ENCODE measurements at places on chromosomes 12 and 14.
A peak's percentile ranks its signal among the peaks of the same experiment; 100 is the strongest.

DNA sequence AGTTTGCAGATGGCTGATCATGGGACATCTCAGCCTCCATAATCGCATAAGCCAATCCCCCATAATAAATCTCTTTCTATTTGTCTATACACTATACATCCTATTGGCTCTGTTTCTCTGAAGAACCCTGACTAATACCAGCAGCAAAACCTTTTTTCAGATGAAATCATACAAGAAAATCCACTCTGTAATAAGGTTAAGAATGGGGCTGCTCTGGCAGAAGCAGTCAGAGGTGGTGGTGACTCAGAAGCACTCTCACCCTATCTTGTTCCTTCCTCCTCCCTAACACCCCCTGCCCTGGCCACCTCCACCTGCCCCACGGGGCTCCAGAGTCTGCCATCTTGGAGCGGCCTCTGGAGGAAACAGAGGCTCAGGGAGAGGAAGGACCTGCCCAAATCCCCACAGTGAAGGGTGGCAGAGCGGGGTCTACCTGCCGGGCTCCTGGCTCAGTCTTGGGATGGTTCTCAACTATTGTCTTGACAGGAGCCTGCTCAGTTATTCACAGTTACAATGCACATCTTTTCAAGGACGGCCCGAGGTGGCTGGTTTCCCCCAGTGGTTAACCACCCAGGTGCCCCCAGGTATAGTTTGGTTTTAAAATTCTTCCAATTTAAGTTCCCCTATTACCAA lies 109.3 kb upstream of the EVL start:
- no peak for DNase-seq

GRCh38 chr12:53005215-53005985 lies 856 bp upstream of the EIF4B start:
- DNase-seq: no peak

DNA sequence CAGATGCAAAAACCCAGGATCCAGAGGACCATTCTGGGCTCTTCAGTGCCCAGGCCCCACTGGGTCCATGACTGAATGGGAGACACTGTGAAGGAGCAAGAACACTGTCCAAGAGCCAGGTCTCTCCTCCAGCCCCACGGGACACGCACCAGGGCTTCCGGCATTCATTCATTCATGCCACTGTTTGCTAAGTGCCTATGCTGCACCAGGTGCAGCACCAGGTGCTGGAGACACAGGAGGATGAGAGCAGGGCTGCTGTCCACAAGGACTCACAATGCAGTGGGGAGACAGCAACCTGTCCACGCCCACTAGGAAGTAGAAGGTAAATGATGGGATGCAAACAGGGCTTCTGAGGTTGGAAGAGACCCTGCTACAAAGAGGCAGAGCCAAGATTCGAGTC lies 20.4 kb downstream of the CLMN start:
- DNase-seq: no peak

DNA sequence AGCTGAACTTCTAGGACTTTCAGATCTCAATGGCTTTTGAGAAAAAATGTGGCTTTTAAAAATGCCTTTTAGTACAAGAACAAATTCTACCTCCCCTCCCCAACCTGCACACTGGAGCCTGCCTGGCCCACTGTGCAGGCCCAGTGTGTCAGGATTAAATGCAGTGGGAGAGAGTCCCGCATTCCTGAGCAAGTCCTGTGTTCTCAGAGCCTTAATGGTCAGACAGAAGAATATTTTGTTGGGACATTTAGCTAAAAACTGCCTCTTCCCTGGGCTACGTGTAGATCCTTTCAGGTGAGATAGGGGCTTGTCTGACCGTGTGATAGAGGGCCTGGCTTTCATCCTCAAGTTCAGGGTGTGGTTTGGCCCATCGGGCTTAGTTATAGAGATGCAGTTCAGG lies 63.1 kb upstream of the ESRRB start:
- no peak for DNase-seq

GRCh38 chr12:130398100-130398848 lies 60.6 kb downstream of the PIWIL1 start:
- DNase-seq: no peak

- DNase-seq: peak; percentile 4
Observed at GRCh38 chr14:44657696-44658388, 150.8 kb upstream of the FSCB start.

DNA sequence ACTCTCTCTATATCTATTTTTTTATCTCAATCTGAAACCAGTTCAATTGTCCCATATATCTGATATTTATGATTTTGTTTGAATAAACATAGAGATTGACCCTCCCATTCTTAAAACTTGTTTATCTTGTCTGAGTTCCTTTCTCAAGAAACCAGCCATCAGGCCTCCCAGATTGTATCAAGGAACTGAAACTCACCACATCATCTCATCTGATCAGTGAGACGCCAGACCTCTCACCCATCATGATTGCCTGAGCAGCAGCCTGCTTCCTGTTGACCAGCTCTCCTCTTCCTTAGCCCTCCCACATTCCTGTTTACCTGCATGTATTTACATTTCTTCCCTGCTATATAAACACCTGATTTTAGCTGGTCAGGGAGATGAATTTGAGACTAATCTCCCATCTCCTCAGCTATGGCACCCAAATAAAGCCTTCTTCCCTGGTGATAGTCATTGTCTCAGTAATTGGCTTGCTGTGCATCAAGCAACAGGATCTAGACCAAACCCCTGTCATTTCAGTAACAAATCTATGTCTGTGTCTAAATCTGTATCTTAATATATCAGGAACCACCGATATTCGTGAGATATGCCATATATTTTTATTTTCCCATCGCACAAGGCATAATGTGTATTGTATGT lies 323.6 kb downstream of the TMTC2 start:
- no peak for DNase-seq

GRCh38 chr12:105461271-105461943 lies 130.9 kb downstream of the C12orf75 start:
- no peak for DNase-seq

- DNase-seq: no peak
Observed at GRCh38 chr12:76697849-76698248, 66.1 kb upstream of the ZDHHC17 start.

GRCh38 chr12:4215229-4216186 lies 58.1 kb upstream of the CCND2 start:
- DNase-seq: no peak

GRCh38 chr14:98345161-98345560 lies 926.8 kb downstream of the BCL11B start:
- DNase-seq: no peak

DNA sequence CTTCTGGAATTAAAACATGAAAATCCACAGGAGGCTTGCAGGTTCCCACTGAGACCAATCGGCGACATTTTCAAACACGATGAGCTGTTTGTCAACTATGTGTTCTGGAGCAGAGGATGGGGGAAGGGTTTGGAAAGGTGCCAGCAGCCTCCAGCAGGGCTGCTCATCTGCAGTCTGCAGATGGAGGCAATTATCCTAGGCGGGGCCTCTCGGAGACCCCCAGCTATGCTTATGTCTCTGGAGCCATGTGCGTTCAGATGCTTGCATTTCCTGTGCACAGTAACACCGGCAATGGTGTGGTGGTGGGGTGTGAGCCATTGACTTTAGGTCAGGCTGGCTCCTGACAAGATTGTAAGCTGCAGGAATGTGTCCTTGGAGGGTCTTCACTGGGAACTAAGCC lies 51.7 kb downstream of the RPH3A start:
- DNase-seq: no peak

DNA sequence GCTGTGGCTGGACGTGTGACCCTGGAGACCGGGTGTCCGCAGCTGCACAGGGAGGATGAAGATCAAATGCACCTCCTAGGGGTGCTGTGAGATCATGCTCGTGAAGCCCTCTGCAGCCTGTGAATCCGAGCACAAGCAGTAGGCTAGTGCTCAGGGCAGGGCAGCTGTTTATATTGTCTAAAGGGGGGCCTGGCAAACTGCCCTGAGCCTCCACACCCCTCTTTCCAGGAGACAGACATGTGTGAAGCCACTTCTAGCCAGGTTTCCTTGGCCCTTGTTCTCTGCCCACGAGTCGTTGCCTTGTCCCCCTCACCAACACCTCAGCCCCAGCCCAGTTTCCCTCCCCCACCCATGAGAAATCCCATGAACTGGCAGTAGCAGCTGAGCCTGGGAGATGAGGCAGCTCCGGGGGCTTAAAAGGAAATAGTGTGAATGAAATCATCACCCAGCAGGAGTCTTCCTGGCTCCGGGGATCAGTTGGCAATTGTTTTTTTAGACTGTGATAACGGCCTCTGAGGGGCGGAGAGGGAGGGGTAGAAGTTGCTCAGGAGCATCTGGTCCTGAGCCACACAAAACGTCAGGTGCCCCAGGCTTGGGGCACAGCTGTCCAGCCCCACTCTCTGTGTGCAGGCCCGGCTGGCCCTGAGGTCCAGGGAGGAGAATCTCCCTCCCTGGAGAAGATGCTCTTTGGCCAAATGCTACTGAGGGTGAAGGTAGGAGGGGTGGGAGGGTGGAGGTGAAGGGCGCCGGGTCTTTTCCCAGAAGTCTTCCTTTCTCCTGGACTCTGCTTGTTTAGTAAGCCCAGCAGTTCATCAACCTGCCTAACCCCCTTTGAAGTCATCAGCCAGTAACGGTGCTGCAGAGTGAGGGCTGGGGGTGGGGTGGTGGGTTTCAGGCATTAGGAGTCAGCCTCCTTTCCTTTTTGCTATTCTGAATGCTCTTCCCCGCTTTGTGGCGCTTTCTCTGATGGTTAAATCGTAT lies 4.0 kb downstream of the FGF6 start:
- DNase-seq: no peak

DNA sequence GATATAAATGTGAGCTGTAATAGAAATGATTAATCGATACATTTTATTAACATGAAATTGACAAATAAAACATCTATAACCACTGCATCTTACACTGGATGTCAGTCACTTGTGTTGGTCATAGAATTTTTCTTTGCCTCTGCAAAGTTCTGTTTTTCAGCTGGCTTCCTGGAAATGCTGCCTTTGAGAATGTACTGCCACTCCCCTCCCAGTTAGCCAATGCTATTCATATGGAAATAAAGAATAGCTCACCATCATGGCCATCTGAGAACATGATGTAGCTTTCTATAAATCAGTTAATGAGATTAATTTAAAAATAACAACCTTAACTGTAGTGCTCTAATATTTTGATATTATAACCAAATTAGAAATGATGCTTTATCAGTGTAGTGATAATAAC lies 41.1 kb downstream of the SLCO1B1 start:
- no peak for DNase-seq

DNA sequence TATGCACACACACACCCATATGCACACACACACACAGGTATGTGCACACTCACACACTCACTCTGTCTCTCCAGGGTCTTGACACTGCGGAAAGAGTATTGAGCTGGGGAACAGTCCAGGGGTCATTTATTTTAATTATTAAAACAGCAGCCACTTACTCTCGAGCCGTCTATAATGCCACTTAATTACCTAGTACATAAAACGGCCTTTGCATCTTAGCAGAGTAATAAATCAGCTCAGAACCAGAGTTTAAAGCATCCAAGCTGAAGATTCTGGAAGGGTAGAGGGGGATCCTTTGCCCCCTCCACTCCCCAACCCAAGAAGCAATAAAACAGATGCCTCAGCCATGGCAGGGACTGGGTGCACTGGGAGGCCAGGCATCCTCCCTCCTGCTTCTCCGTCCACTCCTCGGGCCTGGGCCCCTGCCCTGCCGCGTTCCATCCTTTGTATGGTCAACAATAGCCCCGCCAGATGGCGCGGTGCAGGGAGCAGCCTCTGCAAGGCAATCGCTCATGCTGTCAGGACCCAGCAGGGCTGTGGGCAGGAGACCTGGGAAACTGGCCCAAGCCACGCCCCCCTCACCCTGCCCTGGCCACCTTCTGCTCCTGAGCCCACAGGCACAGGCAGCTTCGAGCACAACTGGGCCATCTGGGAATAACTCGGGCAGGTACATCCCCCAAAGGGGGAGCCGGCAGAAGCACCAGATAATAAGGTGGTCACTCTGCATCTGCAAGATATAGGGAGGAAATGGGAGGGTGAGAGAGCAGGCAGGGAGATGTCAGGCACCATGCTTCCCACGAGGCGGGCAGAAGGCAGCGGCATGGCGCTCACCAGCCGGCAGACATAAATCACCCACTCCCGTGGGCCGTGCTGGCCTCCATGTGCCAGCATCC lies 40.9 kb downstream of the CCDC85C start:
- DNase-seq: peak; percentile 64

GRCh38 chr12:123058980-123059379 lies 78.5 kb downstream of the ARL6IP4 start:
- no peak for DNase-seq

DNA sequence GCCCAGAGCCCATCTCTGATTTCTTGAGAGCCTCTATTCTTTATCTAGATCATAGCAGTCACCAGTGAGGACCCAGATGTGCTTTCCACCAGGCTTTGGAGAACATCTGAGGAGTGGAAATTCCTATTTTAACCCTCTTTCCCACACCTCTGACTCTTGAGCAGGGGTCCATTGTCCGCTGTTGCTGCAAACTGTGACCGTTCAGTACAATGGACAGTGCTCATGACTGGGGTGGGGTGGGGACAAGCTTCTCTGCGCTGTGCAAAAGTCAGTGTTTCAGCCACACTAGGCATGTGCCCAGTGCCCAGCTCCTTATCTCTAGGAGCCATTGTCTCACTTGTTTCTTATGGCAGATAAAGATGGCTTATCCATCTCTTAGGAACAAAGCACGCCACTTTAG lies 16.9 kb upstream of the KRT7 start:
- DNase-seq: no peak

DNA sequence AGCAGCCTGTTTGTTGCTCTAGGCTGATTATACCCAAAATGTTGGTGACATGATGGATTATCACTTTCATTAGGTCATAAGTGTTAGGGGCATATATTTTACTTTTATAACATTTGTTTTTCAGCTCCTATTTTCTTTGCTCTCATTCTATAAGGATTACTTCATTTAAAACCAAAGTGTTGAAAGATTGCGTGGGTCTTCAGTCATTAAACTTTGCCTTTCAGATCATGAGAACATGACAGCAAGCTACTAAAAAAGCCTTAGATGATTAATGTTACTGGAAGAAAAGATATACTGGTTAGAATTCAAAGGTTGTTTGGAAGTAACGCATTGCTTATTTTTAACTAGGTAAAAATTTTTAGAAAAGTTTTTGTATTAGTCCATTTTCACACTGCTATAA lies 156.8 kb downstream of the ERC1 start:
- DNase-seq: no peak

GRCh38 chr12:28035500-28035899 lies 63.0 kb upstream of the PTHLH start:
- no peak for DNase-seq

DNA sequence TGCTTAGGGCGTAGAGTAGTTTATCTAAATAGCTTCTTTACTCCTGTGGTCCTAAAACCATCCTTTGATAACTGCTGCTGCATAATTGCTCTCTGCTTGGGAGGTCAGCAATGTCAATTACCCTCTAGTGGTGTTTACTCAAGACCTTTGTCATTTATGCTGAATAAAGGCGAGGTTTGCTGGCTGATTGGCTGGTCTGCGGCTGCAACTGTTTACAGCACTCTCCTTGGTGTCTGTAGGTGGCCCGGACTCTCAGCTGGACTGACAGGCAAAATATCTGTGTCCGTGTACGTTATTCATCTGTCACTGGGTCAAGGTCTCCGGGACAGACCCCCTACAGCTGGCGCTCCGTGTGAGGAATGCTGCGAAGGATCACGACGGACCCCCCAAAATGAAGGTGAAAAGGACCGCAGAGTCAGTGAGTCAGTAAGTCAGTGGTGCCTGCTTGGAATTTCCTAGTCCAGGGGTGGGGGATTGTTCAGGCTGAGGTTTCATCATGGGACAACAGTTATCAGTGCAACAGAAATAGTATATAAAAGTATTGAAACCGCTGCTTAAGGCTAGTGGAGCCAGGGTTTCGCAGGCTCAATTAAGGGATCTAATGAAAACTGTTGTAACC lies 253.3 kb upstream of the DIO2 start:
- DNase-seq: no peak

- DNase-seq: no peak
Observed at GRCh38 chr14:103625356-103626095, 3.5 kb upstream of the KLC1 start.
